ENCODE measurements at places on chromosomes 3 and 15.

DNA sequence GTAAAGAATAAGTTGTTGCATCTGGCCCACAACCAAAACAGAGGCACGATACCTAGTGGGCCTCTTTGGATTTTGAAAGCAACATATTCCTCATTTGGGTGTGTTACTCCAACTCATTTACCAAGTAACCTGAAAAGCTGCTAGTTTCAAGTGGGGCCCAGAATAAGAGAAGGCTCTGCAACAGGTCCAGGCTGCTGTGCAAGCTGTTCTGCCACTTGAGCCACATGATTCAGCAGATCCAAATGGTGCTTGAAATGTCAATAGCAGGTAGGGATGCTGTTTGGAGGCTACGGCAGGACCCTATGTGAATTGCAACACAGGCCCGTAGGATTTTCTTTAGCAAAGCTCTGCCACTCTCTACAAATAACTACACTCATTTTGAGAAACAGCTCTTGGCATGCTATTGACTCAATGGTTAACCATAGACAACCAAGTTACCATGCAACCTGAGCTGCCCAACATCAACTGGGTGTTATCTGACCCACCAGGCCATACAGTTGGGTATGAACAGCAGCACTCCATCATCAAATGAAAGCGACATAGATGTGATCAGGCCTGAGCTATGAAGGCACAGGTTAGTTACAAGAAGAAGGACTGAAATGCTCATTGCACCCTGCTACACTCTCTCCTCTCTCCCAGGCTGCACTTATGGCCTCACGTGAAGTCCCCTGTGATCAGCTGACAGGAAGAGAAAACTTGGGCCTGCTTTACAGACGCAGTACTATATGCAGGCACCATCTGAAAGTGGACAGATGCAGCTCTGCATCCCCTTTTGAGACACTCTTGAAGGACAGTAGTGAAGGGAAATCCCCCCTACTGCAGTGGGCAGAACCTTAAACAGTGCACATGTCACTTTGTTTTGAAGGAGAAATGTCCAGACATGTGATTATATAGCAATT, 9.5 kb upstream of the MCF2L2 start:
- no peak for DNase-seq

GRCh38 chr3:69752241-69752640, 13.0 kb downstream of the MITF start:
- no peak for DNase-seq

- DNase-seq, result no peak
Observed at GRCh38 chr3:20527368-20527767, 341.4 kb upstream of the SGO1 start.

GRCh38 chr3:69088063-69088462, 3.3 kb downstream of the ARL6IP5 start:
- DNase-seq, result no peak

- no peak for DNase-seq
Observed at GRCh38 chr15:88615303-88616107, 5.6 kb upstream of the AEN start.

- DNase-seq, result no peak
Observed at GRCh38 chr3:29609328-29609811, 328.5 kb downstream of the RBMS3 start.

- no peak for DNase-seq
Observed at GRCh38 chr3:53711387-53711786, 134.8 kb downstream of the CHDH start.

DNA sequence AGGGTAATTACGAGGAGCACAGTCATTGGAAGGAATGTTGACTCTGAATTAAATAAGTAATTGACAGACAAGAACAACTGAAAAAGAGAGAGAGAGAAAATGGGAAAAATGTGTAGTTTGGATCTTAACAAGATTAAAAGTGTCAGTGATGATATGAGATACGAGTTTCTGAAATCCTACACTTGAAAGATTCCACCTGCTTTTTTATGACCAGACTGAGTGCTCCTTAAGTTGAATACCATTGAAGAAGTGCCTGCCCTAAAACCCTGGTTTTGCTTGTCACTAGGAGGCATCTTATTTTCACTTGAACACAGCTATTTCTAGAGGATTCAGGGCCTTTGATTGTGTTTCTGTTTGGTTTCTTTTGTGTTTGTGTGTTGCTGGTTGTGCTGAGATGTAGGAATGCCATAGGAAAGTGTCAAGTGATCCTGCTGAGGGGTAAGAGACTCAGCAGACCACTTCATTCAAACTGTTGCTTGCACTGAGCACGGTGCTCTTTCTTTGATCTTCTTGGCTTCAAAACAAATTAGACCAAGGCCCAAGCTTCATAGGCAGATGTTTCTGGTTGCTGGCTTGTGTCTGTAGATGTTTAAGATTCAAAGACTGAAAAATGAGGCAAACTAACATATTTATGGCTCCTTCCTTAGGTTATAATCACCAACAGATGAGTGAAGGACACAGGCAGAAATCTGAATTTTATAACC, 17.2 kb upstream of the ABHD10 start:
- no peak for DNase-seq

DNA sequence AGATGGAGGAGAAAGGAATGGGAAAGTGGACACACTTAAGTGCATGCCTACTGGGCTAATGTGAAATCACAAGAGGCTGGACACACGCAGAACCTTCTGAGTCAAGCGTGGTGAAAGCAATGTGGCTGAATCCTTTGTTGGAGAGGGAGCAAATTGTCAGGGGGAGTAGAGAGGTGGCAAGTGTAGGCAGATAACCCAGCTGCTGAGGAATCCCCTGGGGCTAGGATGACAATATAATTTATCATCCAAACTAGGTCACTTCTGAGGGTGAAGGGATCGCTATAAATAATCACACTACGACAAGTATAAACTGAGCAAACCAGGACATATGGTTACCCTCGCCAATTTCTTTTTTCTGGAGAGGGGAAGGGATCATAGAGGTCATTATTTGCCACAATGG, 28.7 kb downstream of the TAMM41 start:
- no peak for DNase-seq

- DNase-seq, result no peak
Observed at GRCh38 chr3:171183042-171183441, 156.5 kb upstream of the SLC2A2 start.

GRCh38 chr3:45800611-45801010, 4.3 kb upstream of the SLC6A20 start:
- no peak for DNase-seq
